ENCODE measurements at places on chromosomes 2 and 18.

- no peak for DNase-seq
Measured at GRCh38 chr2:133993160-133993559, 260.7 kb upstream of the MGAT5 start.

DNA sequence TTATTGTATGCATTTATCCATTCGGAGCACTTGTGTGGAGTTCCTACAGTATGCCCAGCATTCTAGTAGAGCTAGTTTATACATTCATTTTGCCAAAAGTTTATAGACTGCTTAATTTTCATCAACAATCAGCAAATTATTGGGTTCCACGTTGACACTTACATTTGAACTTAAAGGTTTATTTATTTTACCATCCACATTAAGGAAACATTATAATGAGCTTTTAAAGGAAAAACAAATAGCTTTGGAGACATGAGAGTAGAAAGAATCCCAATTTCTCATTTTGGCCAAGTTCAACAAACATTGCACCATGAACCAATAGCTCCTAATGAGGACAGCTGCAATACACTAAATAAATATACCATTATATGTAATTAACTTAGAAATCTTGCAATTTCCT is 501.2 kb upstream of the SMIM21 start:
- no peak for DNase-seq

GRCh38 chr2:112321375-112322320 is 46.3 kb downstream of the ZC3H6 start:
- peak; percentile 40 for DNase-seq

DNA sequence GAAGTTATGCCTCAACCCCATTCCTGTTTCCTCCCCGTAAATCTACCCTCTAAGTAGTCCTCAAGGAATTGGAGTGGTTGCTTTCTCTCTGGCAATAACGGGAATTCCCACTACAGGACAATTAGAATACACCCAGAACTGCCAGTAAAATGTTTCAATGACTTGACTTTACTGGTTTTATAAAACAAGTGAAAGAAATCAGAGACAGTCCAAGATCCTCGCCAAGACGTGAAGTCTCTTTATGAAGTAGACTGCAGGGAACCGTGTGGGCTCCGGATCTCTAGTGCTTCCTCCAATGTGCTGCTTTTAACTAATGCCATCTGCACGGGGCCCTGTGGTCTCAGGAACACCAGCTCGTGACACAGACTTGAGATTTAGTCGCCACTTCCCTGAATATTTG is 101.4 kb downstream of the CPO start:
- no peak for DNase-seq

All from foreskin keratinocyte (primary cell).